NCI-H460 (cell line): ENCODE measurements at places on chromosomes 12 and 14. TPM values are rescaled to one million over a fixed set of nuclear protein-coding genes. Genes with fewer than 3 reads are reported as not detected.

Gene JAG2
- 5.9 and 6.3 TPM in 2 replicates for total RNA-seq

- no peak for DNase-seq
Observed at GRCh38 chr14:89317051-89317691, 99.9 kb downstream of the FOXN3 start.

- peak; percentile 76 for DNase-seq
Observed at GRCh38 chr12:52870361-52871290, 21.8 kb upstream of the KRT78 start.

GRCh38 chr14:66015071-66015780 is 470.9 kb upstream of the CCDC196 start:
- no peak for DNase-seq

- no peak for DNase-seq
Observed at GRCh38 chr14:93954900-93955849, 21.2 kb downstream of the ASB2 start.
